ENCODE measurements at places on chromosomes 12 and 14. TPM values are rescaled to one million over a fixed set of nuclear protein-coding genes. Genes with fewer than 3 reads are reported as not detected.

FUT8 gene
- 164 TPM for total RNA-seq

USP44 gene
- total RNA-seq: 0.58 TPM

GLS2 gene
- total RNA-seq: under 0.01 TPM

CARMIL3 gene
- not detected for total RNA-seq

EIF2B1 gene
- 74.4 TPM for total RNA-seq

ADGRD1 gene
- total RNA-seq: 1.1 TPM

FLRT2 gene
- 1.7 TPM for total RNA-seq

FAM222A gene
- 0.38 TPM for total RNA-seq

PRDM4 gene
- 18.6 TPM for total RNA-seq
